ENCODE measurements at places on chromosomes 6 and 20.

DNA sequence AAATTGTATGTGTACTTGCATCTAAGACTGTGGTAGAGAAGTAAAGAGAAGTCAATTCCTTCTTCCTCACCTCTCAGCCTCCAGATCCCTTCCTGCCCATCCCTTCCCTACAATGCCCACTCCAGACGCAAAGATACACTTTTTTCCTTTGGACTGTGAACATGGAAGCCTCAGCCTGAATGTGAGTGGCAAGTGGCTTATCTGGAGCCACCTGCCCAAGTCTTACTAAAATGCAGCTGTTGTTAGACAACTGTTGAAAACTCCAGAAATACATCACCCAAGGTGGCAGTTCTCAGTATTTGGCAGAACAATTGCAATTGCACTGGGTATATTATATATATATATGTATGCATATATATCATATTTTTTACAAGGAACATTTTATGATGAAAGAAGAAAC is 7.5 kb downstream of the VGLL2 start:
- no peak for DNase-seq

- DNase-seq = no peak
These were observed 325.7 kb downstream of the SAMD5 start for GRCh38 chr6:147834084-147834776.

DNA sequence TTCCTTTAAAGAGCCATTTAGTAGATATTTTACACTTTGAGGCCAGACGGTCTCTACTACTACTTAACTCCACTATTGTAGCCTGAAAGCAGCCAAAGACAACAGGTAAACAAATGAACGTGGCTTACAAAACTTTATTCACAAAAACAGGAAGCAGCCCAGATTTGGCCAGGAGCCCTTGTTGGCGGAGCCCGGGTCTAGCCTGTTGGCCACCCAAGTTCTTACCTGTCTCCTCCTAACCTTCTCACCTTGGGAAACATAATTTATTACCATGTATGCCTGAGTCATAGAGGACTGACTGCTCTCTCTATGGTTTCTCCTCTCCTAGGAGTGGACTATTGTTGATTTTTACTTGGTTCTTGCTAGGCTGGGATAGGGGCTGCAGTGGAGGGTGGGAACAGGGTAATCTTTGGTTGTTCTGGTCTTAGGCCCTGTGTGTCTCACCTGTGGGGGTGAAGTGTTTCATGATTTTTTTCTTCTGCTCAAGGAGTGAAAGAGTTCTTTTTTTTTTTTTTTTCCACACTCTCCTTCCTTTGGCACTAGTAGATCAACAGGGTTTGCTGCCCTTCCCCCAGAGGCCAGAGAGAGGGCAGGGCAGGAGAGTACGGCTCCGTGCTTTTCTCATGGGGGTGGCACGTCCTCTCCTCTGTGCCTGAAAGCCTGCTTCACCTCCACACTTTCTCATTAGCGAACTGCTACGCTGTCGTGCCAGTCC is 90.0 kb downstream of the RPP40 start:
- no peak for DNase-seq

- no peak for DNase-seq
These were observed 44.2 kb downstream of the SNAI1 start for GRCh38 chr20:50026746-50027575.

DNA sequence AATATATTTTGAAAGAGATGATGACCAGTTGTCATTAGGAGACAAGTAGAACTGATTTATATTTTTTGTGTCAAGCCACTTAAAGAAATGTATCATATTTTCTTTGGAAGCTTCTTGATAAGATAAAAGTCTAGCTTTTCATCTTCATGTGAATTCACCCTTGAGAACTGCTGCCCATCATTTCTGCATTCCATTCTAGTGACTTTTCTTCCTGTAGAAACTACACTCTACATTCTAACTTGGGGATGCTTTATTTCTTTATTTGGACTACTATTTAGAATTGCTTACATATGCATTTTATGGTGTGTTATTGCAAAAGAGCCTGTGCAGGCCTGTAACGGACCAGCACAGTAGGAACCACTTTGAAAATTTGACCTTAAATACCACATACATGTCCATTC is 335.0 kb upstream of the KCNQ5 start:
- DNase-seq = no peak

DNA sequence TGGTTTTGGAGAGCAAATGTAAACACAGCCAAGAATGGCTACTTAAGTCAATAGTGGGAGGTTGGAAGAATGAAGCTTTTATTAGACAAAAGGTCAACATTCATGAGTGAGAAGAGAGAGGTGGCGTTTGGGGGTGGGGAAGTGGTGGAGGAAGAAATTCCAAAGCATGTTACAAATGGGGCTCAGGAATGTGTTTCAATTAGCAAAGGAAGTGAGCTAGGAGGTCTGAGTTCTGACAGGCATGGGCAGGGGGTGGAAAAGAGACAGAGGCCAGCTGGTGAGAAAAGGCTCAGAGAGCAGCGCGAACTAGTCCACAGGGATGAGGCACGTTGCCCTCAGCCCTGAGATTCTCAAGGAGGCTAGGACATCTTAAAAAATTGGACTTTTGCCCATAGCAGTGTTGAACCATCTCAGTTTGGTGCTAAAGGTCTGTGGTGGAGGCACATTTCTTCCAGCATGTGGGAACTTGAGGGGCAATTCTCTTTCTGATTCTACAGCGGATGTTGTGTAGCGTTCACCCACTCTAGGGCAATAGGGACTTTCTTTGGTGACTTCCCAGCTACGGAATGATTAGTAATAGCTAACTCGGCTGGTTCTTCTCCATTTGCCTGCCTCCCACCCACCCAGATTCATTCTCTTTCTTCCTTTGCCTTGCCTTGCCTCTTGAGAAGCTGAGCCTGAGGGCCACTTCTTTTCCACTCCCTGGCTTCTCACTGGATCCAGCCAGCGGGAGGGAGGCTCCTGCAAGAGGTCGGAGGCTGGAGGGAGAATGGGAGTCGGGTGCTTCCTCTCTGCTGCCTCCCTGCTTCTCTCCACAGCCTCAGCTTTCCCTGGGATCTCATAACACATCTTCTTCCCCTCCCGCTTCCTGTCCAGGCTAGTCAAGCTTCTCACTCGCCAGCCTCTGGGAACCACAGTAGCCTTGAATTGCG is 45.1 kb upstream of the NEDD9 start:
- no peak for DNase-seq

DNA sequence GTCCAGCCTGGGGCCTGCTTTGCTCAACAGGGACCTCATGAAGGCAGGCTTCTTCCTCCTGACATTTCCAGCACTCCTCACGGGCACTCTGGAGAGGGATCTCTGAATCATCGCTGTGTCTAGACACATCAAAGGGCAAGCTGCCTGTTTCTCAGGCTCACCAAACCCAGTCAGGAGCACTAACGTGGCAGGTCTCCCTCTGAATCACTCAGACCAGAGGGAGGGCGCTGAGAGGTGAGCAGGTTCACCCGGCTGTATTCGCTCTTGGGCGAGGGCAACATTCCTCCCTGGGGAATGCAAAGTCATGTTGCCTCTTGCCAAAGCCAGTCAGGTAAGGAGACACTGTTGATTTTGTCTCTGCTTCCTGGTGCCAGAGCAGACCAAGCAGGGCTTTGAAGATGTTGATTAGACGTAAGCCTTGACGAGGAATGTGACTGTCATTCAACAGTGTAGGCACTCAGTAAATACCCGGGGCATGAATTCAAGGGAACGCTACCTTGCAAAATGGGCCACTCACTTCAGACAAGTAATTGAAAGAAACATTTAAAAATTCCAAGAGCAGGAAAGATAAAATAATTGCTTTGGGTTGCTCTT is 50.1 kb downstream of the CYP24A1 start:
- DNase-seq = no peak

DNA sequence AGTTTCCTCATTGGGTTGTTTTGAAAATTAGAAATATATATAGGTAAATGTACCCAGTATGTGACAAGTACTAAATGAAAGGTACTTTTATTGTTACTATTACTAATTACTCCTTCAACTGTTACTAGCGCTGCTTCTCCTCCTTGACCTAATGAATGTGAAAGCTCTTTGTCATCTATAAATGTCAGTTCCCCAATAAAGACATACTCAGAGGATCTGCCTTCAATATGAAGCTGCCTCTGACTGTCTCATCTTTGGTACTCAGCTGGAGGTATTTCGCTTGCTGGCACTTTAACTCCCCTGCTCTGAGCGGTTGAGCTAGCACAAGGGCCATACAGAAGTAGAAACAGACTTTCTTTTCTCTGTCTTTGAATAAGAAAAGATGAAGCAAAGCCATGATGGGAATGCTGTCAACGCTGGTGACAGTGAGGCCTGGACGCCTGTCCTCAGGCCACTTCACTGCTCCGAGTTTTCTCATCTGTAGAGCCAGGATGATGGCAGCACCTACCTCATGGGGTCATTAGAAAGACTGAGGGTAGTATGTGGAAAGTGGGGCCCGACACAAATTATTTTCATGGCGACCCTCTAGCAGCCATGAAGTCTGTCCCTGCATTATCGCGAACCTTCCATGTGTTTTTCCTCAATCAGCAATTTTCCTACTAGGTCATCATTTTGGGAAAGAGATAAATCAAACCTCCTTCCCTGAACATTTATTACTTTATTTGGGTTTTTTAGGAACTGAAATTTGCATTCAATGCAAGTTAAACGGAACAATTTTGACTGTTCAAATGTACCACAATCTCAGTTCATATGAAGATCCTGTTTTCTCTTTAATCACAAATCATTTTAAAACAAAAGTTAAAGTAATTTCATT is 55.9 kb upstream of the SNX9 start:
- DNase-seq = no peak

- no peak for DNase-seq
These were observed 254.7 kb downstream of the EYS start for GRCh38 chr6:65452333-65452732.

- no peak for DNase-seq
These were observed 11.3 kb downstream of the EBF4 start for GRCh38 chr20:2703716-2704475.

DNA sequence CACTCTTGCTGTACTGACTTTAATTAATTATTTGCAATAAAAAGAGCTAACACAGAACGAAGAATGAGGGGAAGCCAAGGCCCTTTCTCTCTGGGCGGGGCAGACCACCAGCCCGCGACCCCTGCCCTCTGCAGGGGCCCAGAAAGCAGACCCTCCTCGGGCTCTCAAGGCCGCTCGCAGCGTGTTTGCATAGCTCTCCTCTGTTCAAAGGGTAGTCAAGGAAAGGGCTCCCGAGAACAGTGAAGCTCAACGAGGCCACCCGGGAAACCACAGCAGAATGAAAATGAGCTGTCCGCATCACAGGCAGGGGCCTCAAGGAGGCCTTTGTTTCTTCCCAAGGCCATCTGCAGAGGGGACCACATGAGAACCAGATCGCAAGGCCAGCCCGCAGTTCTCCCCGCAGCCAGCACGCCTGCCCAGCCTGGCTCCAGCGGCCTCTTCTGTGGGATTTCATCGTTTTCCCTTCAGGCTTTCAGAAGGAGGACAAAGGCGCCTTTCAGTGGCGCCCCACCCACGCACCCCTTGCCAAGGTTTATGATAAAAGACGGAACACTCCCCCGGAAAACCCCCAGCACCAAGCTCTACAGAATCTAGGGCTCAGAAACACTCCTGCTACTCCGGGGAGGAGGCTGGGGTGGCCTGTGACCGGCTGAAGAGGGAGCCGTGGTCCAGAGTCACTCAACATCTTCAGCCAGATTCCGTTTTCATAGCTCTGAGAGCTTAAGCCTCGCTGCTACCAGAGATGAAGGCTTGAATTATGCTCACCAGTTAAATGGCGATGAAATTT is 25.3 kb downstream of the ACSS1 start:
- no peak for DNase-seq

GRCh38 chr6:42224222-42225028 is 6.8 kb upstream of the MRPS10 start:
- no peak for DNase-seq

DNA sequence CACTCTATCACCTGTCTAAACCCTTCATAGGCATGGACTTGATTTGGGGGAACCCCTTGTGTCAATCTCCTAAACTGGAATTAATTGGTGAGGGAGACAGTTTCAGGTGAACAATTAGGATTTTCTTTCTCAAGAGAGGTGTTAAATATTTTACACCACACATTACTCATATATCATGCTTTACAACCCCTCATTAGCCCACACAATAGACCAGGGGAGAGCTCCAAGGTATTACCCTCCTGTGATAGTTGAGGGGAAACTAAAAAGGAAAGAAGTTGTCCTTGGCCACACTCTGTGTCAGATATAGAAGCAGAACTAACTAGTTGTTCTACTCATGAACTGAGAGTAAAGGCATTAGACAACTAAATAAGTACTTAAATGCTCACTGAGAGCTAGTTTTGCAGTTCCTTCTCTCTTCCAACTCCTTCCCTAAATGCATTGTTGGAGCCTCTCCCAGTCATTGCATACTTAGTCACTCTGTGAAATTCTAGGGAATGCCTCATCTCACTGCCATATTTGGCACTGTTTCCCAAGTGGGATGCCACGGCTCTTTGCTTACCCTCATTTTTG is 183.7 kb upstream of the CEP162 start:
- no peak for DNase-seq

DNA sequence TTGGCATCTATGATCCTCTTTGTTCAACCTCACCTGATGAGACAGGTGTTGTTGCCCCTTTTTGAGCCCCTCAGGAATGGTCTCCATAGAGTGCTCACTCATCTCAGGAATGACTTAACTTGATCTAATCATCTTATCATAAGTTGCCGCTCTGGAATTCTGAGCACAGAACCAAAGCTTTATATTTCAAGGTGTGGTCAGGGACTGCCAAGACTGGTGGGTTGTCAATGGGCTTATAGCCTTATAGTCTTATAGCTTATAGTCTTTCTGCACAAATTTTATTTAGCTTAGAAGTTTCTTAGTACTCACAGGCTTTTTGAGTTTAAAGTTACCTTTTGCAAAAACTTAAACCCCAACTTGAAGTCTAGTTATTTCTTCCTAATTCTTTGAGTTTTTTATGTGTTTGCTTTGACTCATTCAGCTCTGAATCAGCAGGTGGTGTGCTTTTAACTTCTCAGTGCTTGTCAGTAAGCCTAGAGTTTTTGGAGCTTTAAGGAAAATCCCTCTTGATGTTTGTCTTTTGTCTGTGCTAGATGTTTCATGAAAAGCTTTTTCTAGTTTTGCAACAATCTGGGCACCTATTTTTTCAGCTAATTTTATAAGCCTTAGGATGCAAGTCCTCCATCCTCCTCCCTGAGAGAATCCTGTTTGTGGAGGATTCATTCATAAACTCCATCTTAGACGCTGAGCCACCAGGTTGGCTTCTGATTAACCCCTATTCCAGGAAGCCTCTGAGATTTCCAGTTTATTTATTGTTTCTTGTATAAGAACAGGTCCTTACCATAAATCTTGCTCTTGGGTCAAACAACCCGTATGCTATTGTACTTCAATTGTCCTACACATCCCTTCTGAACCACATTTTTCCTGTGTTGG is 72.3 kb upstream of the SSTR4 start:
- DNase-seq = no peak

DNA sequence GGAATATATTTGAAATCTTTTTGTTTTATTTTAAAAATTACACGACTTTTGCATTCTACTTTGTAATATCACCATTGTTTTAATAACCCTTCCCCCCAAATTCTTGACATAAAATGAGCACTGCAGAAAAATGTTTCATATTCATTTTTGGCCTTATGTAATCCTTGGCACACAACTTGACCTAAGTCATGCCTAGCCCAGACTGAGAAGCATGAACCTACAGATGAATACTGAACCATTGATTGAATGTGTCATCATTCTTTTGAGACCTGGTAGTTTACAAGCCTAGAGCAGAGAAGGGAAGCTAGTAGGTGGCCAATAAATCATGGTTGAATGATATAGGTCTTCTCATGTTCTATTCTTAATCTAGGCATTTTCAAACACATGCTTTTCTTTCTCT is 89.4 kb upstream of the EDN1 start:
- DNase-seq = no peak
